ENCODE measurements at places on chromosomes 1 and 21.
A peak's percentile ranks its signal among the peaks of the same experiment; 100 is the strongest.

DNA sequence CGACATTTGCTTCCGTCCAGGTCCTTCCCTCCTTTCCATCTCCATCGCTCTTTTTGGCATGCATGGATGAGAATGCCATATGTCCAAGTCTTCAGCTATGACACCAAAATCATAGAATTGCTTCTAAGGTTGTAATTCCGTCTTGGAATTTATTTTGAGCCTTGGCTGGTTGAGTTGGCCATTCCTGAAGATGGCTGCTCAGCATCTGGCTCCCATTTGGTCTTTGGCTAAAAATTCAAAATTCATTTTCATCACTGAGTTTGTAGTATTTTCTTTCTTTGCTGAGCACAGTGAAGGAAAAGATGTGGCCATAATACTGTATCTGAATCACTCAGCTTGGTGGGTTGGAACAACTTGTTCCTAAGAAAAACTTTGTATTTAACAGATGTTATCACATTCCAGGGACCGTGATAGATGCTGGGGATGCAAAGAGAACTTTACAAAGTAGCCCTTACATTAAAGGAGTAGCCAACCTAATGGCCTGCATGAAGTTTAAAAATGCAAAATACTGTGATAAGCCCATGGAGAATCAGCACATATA is 15.6 kb downstream of the JUN start:
- DNase-seq = no peak

DNA sequence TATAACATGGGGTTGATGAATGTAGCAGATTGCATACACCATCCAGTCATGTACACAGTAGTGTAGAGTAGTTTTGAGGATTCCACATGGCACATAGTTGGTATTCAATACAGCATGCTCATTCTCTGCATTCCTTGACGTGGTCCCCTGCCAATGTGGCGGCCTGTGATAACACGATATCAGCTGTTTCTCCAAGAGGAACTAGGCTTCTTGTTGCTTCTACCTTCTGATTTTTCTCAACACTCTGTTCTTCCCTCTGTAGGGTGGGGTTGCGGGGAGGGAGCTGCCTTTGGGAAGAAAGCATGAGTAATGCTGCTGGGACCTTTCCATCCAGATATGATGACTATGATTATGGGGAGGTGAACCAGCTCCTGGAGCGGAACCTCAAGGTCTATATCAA is 19.4 kb downstream of the SESN2 start:
- no peak for DNase-seq

DNA sequence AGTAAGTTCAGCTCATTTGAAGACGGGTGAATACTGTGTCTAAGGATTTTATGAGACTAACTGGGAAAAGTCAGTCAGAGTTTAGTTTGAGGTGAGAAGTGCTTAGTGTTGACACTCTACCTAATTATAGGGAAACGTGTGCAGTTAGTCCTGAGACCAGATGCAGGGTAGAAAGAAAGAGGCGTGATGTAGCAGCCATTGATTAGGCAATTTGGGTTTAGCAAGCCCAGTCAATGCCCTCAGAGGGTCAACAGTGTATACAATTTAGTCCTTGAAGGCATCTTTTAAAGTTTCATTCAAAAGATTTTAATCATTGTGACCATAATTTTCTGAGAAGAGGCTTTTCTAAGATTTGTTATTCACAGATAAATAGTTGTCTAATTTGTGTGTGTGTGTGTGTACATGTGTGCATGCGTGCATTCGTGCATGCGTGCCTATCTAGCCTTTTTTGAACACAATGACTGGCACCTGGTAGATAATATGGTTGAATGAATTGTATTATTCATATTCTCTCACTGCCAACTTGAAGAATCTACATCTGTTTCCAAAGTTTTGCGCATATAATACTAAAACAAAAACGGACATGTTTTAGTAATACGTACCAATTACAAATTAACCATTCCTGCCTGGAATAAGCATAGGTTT is 332.9 kb downstream of the SRGAP2C start:
- no peak for DNase-seq

- no peak for DNase-seq
Observed at GRCh38 chr1:36885540-36886357, 148.6 kb downstream of the GRIK3 start.

DNA sequence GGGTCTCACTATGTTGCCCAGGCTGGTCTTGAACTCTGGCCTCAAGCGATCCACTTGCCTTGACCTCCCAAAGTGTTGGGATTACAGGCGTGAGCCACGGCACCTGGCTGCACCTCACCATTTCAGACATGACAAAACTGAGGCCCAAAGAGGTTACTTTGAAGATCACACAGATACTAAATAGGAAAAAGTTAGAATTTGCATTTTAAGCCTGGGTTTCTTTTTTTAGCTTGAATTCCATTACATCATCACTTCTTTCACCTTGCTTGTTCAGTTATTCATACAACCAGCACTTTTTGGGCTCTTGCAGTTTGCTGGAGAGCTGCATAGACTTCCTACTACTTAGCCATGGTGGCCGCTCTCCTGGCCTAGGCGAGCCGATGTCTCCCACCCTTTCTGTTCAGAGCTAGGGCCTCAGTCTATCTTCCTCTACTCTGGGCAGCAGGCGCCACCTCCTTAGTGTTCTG is 16.3 kb upstream of the CD2 start:
- peak; percentile 54 for DNase-seq

GRCh38 chr1:39214998-39215873 is 10.7 kb downstream of the MACF1 start:
- DNase-seq = peak; percentile 51

- no peak for DNase-seq
Observed at GRCh38 chr1:90707363-90707710, 9.8 kb downstream of the BARHL2 start.

- DNase-seq = no peak
Observed at GRCh38 chr1:29575826-29576225, 339.5 kb downstream of the PTPRU start.

DNA sequence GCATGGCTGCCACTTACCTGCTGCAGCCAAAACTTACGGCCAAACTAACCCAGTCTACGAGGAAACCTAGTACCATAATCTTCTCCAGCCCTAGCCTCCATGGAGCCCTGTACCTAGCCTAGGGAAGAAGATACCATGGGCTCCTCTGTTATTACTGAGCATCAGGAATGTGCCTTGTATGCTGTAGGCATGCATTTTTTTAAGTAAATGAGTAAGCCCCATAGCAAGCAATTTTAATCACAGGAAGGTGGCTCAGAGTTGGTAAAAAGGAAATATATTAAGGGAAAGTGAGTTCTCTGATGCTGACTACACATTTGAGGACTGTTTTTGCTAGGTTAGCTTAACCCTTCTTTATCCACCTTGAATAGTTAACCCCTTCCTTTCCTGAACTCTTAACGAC is 21.2 kb downstream of the NFASC start:
- DNase-seq = no peak

GRCh38 chr1:5481889-5482288 is 510.3 kb downstream of the NPHP4 start:
- DNase-seq = peak; percentile 33

DNA sequence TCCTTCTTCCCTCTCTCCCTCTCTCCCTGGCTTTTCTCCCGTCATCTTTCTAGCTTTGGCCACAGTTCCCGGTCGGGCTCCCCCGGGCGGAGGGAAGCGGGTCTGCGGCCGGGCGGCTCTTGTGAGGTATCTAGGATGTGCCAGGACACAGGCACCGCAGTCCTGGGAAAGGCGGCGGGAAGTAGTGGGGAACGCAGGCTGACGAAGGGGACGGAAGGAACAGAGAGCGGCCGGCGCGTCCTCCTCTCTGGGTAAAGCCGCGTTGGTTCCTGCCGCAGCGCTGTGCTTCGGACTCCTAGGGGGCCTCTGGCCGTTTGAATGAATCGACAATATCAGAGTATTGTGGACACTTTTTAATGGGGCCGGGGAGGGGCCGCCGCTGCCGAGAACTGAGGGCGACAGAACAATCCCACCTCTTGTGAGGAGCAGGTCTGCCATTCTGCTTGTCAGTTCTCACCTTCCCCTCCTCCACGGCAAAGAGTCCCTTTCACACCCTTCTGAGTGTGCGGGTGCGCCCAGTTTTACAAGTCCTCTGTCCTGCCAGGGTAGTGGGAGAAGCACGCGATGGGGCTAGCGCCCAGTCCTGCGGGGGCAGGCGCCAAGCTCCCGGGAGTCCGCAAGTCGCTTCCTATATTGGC is 1.2 kb upstream of the LHX9 start:
- no peak for DNase-seq

- DNase-seq = no peak
Observed at GRCh38 chr1:210246447-210246846, 13.9 kb downstream of the SERTAD4 start.

GRCh38 chr1:226549937-226550671 is 1.5 kb downstream of the STUM start:
- DNase-seq = peak; percentile 56
